ENCODE measurements at places on chromosomes 7 and 10.

GRCh38 chr7:137287651-137288258 lies 55.8 kb downstream of the PTN start:
- peak; percentile 24 for DNase-seq

GRCh38 chr7:81173766-81174281 lies 255.0 kb upstream of the SEMA3C start:
- DNase-seq = no peak

GRCh38 chr7:156612930-156613329 lies 27.6 kb upstream of the RNF32 start:
- no peak for DNase-seq

DNA sequence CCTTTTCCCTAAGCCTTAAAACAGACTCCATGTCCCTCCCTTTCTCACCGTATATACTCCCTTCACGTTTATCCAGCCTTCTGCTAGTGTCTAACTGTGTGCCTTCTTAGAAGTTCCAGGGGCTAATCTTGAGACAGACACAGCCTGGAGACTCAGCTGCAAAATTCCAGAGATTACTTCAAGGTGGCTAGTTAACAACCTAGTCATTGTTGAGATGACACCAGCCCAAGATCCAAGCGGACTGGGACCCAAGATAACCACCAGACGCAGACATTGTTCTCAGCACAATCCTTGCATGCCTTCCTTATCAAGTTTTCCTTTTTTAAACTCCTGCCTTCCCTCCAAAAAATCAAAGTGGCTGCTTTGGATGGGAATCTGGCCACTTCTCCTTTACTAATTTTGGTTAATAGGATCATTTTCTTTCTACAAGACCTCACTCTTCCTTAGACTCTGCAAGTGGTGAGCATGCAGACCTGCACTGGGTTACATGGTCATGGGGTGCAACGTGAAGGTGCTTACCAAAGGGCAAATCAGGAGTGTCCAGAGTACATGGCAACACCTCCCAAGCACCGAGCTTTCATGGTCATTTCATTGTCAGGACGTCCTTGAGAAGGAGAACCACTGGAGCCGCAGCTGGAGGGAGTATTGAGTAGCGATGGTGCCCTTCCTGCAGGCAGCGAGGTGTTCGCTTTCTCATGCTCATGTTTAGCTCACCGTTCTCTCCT lies 69.7 kb downstream of the ANLN start:
- no peak for DNase-seq

DNA sequence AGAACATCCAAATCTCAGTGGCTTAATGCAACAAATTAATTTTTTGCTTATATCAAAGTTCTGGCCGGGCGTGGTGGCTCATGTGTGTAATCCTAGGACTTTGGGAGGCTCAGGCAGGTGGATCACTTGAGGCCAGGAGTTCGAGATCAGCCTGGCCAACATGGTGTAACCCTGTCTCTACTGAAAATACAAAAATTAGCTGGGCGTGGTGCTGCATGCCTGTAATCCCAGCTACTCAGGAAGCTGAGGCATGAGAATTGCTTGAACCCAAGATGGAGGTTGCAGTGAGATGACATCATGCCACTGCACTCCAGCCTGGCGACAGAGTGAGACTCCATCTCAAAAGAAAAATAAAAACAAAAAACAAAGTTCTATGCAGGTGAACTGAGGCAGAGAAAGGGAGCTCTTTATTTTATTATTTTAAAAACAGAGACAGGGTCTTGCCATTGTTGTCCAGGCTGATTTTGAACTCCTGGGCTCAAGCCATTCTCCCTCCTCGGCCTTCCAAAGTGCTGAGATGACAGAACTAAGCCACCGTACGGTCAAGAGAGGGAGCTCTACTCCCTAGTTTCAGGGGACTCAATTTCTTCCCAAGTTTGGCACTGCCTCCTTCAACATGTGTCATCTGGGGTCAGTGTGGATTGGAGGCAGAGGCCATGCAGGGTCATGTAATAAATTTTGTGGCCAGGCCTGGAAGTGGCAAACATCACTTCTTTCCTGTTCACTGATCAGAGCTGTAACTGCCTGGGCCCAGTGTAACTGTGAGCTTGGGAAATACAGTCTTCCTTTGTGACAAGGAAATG lies 2.4 kb downstream of the ADCK2 start:
- peak; percentile 77 for DNase-seq
